ENCODE measurements at places on chromosomes 1 and 21. TPM values are rescaled to one million over a fixed set of nuclear protein-coding genes. Genes with fewer than 3 reads are reported as not detected.
A peak's percentile ranks its signal among the peaks of the same experiment; 100 is the strongest.

GRCh38 chr1:164320790-164321731 lies 237.9 kb upstream of the PBX1 start:
- peak; percentile 18 for DNase-seq
- peaks cover 7% of the 10 kb centered on the region for H3K4me1 ChIP-seq
- H3K27ac ChIP-seq: no peak overlapping the region
- peak overlapping the region; percentile 58 for H3K4me3 ChIP-seq
- peaks cover 38% of the 10 kb centered on the region for H3K27me3 ChIP-seq

DNA sequence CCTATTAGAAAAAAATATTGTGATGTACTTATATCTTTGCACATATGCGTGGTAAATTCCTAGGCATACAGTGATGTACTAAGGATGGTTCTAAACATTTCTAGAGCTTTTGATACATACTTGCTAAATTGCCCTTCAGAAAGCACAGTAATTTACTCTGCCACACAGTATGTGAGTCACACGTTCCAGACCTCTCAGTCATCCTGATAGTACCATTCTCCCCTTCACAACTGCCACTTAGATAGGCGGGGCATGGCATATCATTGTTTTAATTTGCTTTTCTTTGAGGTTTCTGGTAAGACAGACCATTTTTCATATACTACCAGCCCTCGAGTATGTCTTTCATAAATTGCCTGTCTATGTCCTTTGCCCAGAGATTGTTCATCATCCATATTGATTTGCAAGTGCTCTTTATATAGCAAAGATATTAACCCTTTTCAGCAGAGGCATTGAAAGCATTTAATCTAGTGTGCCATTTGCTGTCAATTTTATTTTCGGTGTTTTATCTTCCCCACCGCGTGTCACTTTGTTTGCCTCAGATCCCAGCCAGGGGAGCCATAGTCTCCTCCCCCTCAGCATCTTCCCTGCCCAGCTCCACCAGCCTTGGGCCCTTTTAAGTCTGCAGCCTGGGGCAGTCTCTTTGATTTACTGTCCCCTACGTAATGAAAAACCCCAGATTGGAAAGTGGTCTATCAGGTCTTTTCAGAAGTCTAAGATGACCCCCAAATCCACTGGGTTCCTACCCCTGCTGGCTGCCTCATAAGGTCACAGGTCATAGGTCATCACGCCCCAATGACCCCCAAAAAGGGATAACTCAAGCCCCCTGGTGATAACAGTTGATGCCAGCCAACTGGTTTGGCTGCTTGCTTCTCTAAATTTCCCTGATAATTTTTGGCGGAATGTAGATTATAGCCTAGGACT lies 11.8 kb upstream of the PAX7 start:
- H3K27me3 ChIP-seq: peaks cover 93% of the 10 kb centered on the region
- DNase-seq: no peak
- no peak overlapping the region for H3K27ac ChIP-seq
- H3K4me1 ChIP-seq: no peaks in the 10 kb centered on the region

GRCh38 chr21:33855190-33855589 lies 60.4 kb downstream of the ATP5PO start:
- H3K4me1 ChIP-seq: peaks cover 1% of the 10 kb centered on the region
- H3K36me3 ChIP-seq: no peaks in the 10 kb centered on the region
- no peak for DNase-seq
- H3K27me3 ChIP-seq: peaks cover 6% of the 10 kb centered on the region
- no peak overlapping the region for H3K27ac ChIP-seq
- H3K4me3 ChIP-seq: no peak overlapping the region

DNA sequence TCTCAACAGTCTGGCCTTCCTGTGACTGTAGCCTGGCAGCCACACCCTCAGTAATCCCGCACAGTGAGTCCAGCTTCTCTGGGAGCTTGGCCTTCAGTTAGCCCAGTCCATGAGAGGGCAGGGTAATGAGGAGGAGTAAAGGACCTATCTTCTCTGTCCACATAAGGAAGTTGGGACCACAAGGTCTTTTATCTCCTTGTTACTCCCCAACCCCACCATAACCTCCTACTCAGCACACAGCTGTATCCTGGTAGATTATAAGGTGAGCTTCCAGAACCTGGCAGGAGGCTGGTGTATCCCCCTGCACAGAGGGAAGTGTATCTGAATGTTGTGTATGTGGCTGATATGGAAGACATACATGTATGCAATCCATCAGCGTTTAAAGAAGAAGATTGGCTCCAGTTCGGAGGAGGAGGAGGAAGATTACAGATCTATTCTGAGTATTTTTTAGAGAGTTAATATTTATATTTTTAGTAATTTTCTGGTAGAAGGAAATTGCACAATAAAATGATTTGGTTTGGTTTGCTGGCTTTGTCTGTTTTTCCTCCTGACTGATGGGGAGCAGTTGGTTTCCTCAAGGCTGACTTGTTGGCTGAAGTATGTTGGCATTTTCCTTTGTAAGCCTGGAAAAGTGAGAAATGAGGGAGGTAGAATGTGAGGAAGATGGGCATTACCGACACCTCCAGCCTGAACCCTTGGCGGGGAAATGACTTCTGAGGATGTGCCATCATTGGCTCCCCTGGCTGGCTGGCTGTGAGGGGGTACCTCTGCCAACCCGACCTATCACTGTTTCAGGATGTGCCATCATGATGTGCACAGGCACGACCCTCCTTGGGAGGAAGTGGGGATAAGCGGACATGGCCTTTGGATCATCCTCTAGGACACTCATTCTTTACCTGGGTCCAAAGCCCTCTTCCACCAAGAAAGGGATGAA lies 5.0 kb downstream of the C1orf226 start:
- no peak overlapping the region for H3K4me3 ChIP-seq
- peaks cover 20% of the 10 kb centered on the region for H3K4me1 ChIP-seq
- H3K27ac ChIP-seq: no peak overlapping the region
- H3K27me3 ChIP-seq: peaks cover 4% of the 10 kb centered on the region

Gene DUSP23
- total RNA-seq: 17.2 TPM

Gene DPYD
- total RNA-seq: 9.0 TPM

Gene SPRR2D
- not detected for total RNA-seq
